ENCODE measurements at places on chromosomes 2 and 18. TPM values are rescaled to one million over a fixed set of nuclear protein-coding genes. Genes with fewer than 3 reads are reported as not detected.

TRMT61B gene
- total RNA-seq, result 15.2 TPM

HOXD9 gene
- not detected for total RNA-seq

ERFE gene
- 3.4 TPM for total RNA-seq

NAT8 gene
- total RNA-seq, result not detected

SERPINB10 gene
- total RNA-seq, result not detected

KCNJ13 gene
- not detected for total RNA-seq

TRPM8 gene
- not detected for total RNA-seq

ALK gene
- 0.27 TPM for total RNA-seq

PRKRA gene
- 34.2 TPM for total RNA-seq

NEB gene
- total RNA-seq, result 0.41 TPM

PLGLB2 gene
- total RNA-seq, result not detected

DCDC2C gene
- not detected for total RNA-seq

IL18R1 gene
- 6.8 TPM for total RNA-seq
